ENCODE measurements at places on chromosomes 13 and 19. TPM values are rescaled to one million over a fixed set of nuclear protein-coding genes. Genes with fewer than 3 reads are reported as not detected.

GRCh38 chr19:383922-384798 is 24.8 kb downstream of the C2CD4C start:
- DNase-seq = peak; percentile 19

DNA sequence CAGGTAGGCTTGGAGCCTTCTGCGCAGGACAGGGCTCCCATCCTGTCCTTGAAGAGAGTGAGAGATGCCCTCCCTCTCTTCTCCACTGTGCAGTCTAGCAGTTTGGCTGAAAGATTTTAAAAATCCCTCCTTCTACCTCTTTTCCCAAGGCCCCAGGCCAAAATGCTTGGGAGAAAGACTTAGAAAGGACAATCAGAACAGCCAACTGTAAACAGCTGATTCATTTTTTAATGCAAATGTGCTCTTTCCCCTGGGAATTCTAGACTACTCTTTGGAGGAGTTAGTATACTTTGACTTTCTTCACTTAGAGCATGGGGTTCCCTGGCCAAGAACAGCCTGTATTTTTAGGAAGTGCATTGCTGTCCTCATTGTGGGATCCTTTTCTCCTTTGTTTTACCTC is 398.9 kb downstream of the GPC6 start:
- DNase-seq = no peak

GRCh38 chr19:4929186-4929585 is 19.9 kb downstream of the UHRF1 start:
- DNase-seq = no peak

The SMIM24 gene
- not detected for total RNA-seq

- DNase-seq = no peak
These were observed 194.0 kb downstream of the FGF14 start for GRCh38 chr13:102207680-102208342.

- DNase-seq = no peak
These were observed 220.1 kb downstream of the FOXO1 start for GRCh38 chr13:40446365-40446764.

DNA sequence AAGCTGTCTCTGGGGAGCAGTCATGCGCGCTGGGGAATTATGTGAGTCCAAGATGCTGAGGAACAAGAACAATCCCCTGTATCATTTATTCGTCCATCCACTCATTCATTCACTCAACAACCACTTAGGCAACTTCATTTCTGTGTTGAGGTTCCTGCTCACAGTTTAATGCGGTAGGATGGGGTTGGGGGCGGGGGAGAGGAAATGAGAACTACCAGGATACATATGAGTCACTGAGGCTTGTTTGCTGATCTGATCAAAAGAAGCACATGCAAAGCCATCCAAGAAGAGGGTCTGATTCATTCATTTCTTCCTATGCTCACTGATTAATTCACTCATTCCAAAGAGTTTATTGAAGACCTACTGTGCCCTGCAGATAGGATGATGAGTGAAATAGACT is 20.9 kb downstream of the ZNF536 start:
- DNase-seq = no peak

DNA sequence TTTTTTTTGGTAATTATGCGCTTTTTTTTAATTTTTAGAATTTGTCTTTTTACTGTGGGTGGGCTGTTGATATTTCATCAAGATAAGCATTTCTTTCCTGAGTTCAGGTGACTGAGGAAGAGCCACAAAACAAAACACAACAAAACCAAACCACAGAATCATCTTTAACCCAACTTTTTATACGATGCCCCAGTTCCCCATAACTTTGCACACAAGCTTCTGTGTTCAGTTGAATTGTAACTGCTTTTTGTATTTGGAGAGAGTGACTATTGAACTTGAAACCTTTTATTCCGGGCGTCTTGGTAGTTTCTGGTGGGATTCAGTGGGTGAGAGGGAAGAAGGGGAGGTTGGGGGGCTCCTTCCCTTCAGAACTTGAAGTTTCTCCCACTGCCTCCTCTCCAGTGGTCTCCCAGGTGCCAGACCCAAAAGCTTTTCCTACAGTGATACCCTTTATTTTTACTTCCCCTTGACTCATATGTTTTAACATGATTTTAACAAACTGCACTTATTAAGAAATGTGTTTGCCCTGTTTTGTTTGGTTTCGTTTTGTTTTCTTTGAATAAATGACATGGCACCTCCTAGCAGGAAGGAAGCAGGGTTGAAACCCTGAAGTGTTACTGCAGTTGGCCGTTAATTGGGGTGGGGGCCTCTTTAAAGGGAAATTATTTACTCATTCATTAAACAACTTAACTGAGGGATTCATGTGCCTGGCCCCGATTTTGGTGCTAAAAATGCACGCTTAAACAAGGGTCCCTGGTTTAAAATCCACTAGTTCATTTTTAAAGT is 2.7 kb upstream of the CCDC97 start:
- DNase-seq = no peak

GRCh38 chr19:41367848-41368301 is 3.9 kb upstream of the B9D2 start:
- no peak for DNase-seq

DNA sequence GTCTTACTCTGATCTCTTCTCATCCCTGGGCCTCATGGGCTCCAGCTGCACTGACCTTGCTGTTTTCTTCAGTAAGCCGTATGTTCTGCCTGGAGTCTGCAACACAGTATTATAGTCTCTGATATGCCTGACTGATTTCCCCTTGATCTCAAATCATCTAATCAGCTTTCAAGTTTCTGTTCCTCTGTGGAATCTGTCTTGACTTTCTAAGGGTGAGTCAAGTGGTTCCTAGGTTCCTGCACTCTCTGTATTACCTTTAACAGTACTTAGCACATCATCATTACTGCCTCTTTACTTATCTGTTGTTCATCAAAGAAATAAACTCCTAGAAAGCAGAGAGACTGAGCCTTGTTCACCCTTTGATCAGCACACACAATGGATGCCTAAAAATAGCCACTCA is 350.7 kb downstream of the LMO7 start:
- no peak for DNase-seq

The LILRB4 gene
- total RNA-seq = 11.7 TPM

DNA sequence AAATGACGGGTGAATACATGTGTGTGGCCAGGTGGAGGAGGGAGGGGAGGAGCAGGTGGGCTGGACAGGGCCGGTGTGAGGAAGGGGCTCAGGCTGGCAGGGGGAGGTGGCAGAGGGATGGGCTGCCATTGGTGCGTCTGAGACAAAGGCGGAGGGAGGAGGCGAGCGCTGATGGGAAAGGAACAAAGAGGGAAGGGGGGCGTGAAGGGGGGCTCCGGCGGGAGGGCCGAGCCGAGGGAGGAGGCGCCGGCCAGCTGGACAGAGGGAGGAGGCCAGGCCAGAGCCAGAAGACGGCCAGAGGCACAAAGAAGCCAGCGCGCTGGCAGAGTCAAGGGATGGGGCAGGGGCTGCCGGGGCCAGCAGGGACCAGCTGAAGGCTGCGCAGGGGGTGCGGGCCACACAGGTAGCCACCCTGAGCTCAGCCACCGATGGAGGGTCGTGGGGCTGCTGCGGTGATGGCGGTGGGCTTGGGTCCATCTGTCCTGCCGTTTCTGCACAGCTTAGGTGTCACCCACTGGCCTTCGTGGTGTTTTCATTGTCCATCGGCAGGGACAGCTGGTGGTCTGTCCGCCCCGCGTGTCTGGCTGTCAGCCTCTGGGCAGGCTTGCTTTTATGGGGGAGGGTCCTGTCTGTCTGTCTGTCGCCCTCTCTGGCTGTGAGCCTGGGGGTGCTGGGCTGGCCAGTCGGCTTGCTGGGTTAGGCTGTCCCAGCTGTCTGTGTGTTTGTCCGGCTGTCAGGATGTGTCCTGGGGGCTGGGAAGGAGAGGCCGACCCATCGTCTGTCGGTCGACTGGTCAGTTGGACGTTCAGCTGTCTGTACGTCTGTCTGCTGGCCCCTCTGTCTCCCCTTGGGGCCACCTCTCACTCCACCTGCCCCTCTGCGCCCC is 2.2 kb downstream of the APC2 start:
- DNase-seq = no peak

GRCh38 chr19:33376423-33376822 is 2.9 kb downstream of the CEBPG start:
- DNase-seq = peak; percentile 65

DNA sequence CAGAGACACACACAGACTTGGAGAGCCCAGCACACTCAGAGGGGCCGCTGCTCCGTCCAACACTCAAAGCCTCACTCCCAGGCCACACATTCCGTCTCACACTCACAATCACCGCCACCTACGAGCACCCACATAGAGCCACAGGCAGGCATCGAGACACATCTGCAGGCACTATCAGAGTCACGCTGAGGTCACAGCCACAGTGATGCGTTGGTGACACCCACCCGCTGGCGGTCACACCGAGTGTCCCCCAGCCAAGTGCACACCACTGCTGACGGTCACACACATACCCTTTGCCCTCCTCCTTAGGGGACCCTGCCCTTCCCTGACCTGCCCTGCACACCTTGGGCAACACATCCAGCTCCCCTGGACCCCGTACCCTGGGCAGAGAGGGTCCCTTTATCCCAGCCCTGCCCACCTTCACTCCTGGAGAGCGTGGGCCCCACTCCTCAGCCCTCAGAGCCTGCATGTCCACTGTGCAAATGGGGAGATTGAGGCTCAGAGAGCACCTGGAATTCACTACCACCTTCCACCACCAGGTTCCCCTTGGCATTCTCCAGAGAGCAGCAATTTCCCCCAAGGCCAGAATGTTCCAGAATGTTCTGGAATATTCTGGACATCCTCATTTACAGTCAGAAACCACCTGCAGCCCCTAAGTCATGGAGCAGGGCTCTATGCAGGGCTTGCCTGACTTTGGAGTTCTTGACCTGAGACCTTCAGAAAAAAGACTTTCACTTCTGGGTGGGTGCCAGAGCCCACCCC is 5.4 kb downstream of the FUT5 start:
- DNase-seq = no peak

- DNase-seq = peak; percentile 48
These were observed 469 bp downstream of the COX6B2 start for GRCh38 chr19:55353803-55354697.

DNA sequence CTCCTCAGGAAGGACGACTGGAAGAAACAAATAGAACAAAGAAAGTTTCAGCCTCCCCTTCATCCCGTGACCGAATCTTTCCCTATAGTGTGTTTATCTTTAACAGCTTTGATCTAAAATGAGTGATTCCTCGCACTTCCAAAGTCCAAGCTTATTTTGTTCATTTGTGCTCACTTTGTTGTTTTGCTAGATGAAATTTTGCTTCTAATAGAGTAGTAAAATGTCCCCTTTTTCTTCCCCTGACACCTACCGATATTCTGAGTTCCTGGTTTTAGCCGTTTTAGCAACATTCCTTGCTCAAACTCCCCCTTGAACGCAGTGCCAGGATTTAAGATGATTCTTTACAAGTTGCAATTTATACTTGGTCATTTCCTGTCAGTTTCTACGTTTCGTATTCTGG is 204.2 kb downstream of the FGF9 start:
- no peak for DNase-seq

DNA sequence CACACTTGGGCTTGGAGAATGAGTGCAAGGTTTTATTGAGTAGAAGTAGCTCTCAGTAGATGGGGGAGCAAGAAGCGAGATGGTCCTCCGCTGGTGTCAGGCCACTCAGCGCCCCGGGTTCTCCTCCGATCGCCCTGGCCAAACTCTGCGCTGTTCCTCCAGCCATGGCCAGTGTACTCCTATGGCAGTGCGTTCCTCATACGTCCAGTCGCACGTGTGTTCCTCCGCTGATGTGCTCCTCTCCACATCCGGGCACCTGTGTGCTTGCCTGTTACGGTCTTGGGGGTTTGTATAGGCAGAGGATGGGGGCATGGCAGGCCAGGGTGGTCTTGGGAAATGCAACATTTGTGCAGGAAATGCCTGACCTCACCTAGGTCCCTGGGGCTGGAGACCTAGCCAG is 1899.4 kb downstream of the PCDH9 start:
- DNase-seq = no peak

The VMAC gene
- total RNA-seq = 5.6 TPM

DNA sequence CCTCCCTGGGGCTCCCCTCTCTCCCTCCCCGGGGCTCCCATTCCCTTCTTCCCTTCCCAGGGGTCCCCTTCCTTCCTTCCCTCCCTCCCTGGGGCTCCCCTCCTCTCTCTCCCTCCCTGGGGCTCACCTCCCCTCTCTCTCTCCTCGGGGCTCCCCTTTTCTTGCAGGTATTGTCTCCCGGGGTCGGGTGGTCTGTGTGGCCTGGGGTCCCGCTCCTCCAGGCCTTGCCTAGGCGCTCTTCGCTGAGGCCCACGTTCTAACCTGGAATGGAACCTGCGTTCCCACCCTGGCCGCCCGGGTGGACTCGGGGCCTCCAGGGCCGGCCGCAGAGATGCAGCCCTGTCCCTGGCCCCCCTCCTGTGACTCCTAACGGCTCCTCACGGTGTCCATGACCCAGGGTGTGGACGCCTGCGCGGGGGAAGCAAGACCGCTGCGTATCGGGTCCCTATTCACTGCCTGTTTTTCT is 940 bp upstream of the DCUN1D2 start:
- DNase-seq = no peak

- no peak for DNase-seq
These were observed 3.8 kb upstream of the FGF14 start for GRCh38 chr13:102405499-102406100.

GRCh38 chr13:40175639-40176038 is 490.8 kb downstream of the FOXO1 start:
- DNase-seq = no peak

The EDDM13 gene
- not detected for total RNA-seq

- no peak for DNase-seq
These were observed 10.2 kb downstream of the PPP1R14A start for GRCh38 chr19:38245826-38246498.

DNA sequence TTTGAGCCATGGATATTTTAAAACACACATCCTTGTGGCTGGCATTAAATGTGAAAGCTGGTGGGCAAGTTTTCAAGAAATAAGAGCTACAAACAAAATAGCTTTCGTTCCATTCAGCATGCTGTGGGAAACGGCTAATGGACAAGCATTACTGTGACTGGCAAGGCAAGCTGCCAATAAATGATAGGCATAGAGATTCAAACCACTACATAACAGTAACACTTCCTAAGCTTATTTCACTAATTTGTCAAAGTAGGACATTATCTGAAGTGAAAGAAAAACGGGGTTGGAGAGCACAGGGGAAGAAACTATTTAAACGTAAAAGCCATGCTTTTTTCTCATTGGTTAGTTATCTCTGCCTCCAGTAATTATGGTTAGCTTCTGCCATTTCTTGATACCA is 26.0 kb downstream of the OBI1 start:
- no peak for DNase-seq

DNA sequence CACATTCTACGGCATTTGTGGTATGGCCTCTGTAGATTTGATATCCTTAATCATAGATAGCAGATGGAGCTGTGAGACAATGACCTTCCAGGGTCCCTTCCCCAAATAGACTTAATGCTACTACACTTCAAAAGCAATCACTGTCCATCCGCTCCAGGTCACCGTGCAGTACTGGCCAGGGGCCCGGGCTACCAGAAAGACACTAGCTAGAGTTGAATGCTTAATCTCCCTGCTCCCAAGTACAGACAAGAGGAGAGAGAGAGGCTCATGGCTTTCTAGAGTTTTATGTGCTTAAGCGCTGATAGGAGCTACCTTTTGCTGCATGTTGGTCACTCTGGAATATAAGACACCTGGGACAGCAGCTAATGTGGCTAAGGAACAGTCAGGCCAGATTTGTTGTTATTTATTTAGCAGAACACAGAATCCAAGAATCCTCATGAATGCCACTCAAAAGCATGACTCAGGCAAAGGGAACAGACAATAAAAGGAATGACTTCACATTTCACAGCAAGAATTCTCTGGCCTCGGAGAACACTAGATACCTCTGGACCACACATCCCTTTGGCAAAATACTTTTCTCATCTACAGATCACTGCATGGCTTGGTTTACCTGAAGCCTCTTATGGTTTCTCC is 165.0 kb downstream of the LACC1 start:
- DNase-seq = no peak

- DNase-seq = no peak
These were observed 28.2 kb downstream of the ATP8B3 start for GRCh38 chr19:1783874-1784273.
